ENCODE measurements at places on chromosomes 2 and 18. TPM values are rescaled to one million over a fixed set of nuclear protein-coding genes. Genes with fewer than 3 reads are reported as not detected.

The PCARE gene
- not detected for total RNA-seq

The VAMP8 gene
- total RNA-seq = 10.0 TPM

The NPPC gene
- not detected for total RNA-seq

- no peak for DNase-seq
These were observed 212.4 kb downstream of the RPIA start for GRCh38 chr2:88903749-88904353.

DNA sequence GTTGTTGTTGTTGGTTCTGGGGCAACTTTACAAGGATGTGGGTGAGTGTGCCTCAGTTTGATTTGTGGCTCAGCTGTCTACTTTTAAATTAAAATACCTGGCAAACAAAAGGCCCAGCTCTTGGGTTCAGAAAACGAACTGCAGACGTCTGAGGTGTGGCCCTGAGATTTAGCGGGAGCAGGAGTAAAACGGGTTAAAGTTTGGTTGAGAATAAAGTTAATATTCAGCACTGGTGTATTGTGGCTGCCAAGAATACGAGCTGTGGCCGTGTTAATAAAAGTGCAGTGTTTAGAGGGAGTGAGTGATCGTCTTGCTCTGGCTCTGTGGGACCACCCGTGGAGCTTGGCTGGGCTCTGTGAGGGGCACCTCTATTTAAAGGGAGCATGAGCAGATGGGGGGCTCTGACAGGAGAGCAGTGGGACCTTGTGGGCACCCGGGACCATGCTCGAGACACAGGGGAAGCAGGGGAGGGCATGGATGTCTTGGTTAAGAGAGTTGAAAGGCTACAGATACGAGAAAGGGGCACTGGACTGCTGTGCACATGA, 80.3 kb downstream of the VAPA start:
- DNase-seq = no peak
